Epithelial cell of prostate (primary cell): ENCODE measurements at places on chromosomes 5 and 9.

GRCh38 chr5:55234121-55234700 is 803 bp upstream of the CCNO start:
- no peak for DNase-seq

DNA sequence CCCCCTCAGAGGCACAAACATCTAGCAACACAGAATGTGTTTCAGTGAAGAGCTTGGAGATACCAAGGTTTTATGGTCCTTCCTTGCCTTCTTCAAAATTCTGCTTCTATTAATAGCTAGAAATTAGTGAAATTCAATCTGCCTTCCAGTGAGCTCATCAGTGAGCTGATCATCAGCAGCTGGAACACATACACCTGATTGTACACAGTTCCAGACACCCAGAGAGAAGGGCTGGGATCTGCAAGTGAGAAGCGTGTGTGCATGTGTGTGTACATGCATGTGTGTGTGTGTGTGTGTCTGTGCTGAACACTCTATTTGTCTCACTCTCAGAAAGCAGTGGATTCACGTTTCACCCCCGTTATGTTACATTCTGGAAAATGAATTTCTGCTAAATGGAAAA is 28.5 kb downstream of the CFAP90 start:
- DNase-seq = no peak

- DNase-seq = no peak
Measured at GRCh38 chr5:168088410-168089173, 202.9 kb upstream of the WWC1 start.

DNA sequence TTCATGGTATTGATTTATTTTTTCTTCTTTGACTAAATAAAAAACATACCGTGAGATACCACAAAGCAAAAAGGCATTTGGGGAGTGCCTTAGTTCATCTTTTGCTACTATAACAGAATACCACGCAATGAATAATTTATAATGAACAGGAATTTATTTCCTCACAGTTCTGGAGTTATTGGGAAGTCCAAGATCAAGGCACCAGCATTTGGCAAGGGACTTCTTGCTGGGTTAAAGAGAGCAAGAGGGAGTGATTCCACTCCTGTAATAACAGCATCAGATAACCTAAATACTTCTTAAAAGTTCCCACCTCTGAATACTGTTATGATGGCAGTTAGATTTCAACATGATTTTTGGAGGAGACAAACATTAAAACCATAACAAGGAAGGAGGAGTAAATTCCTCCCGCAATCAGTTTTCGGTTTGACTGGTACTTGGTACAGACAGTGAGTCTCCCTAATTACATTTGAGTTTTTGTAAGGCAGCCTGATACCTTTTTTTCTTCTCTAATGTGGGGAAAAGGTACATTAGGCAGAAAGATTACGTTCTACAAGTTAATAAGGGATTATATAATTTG is 8.8 kb upstream of the OMD start:
- DNase-seq = no peak

DNA sequence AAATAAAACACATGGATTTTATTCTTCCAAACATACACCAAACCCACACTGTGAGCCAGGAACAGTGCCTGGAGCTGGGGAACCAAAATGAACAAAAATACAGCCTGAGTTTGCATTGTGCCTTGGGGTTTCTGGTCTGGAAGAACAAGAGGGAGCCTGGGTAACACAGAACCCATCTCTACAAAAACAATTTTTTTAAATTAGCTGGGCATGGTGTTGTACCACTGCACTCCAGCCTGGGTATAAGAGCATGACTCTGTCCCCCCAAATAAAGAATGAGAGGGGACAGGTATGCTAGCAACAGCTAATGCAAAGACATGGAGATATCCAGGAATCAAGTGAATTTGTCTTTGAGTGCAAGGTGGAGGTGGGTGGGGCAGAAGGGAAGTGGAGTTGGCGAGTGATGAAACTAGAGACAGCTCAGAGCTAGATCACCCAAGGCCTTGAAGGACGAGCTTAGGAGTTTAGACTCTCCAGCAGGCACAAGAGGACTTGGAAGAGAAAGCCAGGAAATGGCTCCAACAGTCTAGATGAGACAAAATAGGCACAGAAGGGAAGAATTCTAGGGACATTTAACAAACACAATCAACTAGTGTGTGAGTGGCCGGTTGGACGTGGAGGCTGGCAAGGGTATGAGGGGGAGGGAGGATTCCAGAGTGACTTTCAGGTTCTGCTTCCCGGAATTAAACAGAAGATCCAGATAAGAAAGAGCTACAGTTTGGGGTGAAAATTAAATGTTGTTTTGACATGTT is 47.4 kb downstream of the FNBP1 start:
- no peak for DNase-seq

GRCh38 chr5:13878357-13878756 is 66.1 kb downstream of the DNAH5 start:
- no peak for DNase-seq

GRCh38 chr9:134681061-134681661 is 39.6 kb downstream of the COL5A1 start:
- DNase-seq = no peak

DNA sequence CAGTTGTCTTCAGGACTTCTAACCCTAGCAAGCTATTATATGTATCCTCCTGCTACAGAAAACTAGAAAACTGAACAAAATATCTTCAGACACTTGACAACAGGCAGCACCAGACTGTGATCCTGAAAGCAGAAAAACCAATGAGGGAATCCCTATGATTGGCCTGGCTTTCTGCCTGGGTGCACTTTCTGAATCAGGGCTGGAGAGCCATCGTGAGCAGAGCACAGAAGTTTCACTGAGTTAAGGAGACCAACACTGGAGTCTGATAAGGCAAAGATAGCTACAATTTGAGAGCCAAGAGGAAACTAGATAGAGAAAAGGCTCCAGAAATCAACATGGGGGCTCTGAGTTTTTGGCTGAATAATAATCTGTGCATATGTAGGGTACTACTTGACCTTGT is 106.5 kb downstream of the FANCC start:
- no peak for DNase-seq
